Aorta (tissue), 5 donors: ENCODE measurements at places on chromosomes 2 and 18.
A peak's percentile ranks its signal among the peaks of the same experiment; 100 is the strongest.

DNA sequence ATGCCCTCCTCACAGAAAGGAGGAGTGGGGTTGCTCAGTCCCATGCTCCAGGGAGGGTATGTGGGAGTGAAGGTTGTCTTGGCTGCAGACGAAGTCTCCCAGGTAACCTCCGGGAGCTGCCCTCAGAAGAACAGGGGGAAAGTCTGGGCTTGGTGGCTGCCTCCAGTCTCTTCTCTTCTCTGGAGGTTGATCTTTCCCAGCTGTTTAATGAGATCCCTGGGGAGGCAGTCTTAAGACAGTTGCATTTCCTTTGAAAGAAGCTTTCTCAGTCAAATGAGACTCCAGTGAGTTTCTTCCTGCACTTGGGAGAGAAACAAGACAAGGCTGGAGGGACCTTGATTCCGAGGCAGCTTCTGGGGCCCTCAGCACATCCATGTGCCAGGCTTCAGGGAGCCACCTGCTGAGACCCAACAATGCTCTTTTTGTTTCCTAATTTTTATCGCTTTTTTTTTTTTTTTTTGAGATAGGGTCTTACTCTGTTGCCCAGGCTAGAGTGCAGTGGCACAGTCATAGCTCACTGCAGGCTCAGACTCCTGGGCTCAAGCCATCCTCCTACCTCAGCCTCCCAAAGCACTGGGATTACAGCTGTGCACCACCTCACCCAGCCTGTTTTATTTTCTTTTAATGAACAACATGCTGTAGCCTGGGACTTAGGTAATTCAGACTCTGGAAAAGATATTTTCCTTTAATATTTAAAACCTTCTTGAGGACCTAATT lies 71.7 kb upstream of the TPO start:
- no peak for DNase-seq

GRCh38 chr2:74548900-74549826 lies 4.6 kb downstream of the LOXL3 start:
- peak; percentile 81 for DNase-seq

GRCh38 chr18:8301427-8302172 lies 307.6 kb upstream of the RAB12 start:
- DNase-seq = no peak

GRCh38 chr2:18721038-18721922 lies 131.9 kb upstream of the NT5C1B start:
- no peak for DNase-seq

DNA sequence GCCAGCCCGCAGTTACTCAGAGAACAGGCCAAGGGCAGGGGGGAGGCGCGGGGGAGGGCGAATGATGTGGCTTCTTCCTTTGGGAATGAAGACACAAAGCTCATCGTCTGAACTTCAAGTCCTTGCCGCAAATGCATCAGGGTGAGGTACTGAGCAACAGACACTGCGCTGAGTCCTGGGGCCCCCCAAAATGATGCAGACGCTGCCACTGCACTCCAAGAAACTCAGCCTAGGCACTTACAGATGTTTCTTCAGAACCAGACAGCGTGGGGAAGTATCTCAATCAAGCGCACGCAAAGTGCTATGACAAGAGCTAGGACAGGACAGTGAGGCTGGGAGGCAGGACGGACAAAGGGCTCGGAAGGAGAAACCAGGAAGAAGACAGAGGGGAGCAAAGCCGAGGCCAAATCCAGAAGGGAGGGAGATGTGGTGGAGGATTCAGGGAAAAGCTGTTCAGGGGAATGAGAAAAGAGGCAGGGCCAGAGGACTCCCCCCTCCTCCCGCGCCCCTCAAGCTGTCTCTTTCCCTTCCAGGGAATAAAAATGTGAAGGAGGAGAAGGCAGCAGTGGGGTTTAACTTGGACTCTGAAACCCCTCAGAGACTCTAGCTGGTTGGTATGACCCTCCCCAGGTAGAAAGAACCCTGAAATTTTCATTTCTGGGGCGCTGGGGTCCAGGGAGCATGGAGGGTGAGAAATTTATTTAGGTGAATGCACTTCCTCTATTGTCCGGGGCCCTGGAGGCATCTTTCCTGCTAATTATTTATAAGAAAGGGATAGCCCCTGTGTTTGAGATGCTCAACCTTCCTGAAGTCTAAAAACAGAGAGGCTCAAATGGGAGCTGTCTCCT lies 34.9 kb downstream of the CIB4 start:
- no peak for DNase-seq

DNA sequence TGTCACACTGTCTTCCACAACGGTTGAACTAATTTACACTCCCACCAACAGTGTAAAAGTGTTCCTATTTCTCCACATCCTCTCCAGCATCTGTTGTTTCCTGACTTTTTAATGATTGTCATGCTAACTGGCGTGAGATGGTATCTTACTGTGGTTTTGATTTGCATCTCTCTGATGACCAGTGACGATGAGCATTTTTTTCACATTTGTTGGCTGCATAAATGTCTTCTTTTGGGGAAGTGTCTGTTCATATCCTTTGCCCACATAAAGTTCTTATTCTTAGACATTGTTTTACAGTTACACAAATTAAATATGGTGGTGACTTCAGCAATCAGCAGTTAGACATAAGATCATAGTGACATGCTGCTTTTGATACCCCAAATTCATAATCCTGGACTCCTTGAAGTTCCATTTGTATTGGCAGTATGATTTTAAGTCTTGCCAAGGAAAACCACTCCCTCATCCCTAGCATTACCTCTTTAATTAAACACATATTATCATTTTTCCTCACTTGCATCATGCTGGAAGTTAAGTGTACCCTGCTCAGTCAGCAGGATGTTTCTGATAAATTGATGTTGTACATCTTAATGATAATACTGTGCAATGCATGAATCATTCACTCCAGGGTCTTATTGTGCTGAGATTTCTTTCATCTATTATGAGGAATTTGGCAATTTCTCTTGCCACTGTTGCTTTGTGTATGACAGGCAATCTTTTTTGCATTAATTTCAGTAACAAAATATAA lies 67.6 kb upstream of the STAT1 start:
- no peak for DNase-seq

DNA sequence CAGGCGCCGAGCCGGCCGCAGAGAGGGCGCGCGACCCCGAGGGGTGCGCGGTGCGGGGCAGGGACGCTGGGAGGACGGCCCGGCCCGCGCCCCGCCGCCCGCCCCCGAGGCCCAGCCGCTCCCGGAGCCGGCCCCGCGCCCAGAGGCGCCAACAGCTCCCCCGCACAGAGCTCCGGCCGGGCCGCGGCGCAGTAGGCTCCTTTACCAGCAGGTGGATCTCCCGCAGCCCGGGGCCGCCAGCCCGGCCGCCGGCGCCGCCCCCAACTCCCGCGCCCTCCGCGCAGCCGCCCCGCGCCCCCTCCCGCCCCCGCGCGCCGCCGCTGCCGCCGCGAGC lies 258 bp downstream of the MGAT4A start:
- DNase-seq = peak; percentile 68

GRCh38 chr2:69061525-69061924 lies 48.5 kb downstream of the ANTXR1 start:
- DNase-seq = no peak

DNA sequence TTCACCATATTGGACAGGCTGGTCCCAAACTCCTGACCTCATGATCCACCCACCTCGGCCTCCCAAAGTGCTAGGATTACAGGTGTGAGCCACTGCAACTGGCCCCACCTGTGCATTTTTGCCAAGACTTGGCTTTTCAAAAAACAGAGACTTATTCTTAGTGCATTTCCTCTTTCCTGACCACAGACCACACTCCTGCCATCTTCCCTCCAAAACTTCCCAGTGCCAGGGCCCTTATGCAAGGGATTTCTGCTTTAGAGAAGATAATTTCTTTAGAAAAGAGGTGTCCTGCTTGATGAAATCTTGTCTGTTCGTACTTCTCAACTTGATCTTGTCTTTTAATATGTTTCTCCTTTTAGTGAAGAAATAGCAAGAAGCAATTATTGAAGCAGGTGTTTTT lies 98.8 kb upstream of the ZNF516 start:
- DNase-seq = no peak

DNA sequence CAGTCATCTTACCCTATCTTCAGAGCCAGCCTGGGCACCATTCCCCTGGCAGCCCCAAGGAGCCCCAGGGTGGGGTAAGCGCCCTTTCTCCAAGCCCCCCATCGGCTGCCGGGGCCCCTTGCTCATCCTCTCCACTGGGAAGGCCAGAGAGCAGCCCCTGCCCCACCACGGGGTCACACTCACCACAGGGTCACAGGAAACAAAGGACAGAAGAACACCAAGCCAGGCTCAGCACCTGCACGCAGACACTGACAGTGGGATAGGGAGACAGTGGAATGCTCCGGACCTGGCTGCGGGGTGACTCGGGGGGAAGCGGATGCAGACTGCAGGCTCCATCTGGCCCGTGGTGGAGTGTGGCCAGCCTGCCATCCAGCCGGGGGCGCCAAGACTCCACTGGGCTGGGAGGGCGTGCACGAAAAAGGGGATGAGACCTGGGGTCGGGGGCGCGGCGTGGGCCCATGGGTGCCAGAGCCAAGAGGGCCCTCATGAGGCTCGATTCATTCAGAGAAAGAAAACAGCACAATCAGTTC lies 21.1 kb downstream of the HDAC4 start:
- DNase-seq = peak; percentile 42

GRCh38 chr18:21851327-21851961 lies 110.9 kb downstream of the MIB1 start:
- DNase-seq = no peak

DNA sequence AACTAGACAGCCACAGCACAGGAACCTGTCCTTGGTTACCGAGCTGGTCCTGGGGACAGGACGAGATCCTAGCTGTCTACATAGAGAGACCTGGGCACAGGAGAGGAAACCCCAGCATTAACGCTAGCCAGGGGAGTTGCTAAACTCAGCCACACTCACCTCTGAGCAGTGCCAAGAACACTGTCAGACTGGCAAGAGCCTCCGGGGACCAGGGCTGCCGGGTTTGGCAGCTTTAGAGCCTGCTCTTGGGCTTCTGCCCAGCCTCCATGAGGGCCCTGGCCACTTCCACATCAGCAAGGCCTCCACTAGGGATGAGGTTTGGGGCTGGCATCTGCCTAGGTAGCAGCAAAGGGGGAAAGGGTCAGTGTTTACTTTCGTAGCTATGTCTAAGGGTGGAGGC lies 6.7 kb downstream of the TMBIM1 start:
- peak; percentile 86 for DNase-seq

- no peak for DNase-seq
Measured at GRCh38 chr2:223854741-223855140, 17.4 kb upstream of the AP1S3 start.

DNA sequence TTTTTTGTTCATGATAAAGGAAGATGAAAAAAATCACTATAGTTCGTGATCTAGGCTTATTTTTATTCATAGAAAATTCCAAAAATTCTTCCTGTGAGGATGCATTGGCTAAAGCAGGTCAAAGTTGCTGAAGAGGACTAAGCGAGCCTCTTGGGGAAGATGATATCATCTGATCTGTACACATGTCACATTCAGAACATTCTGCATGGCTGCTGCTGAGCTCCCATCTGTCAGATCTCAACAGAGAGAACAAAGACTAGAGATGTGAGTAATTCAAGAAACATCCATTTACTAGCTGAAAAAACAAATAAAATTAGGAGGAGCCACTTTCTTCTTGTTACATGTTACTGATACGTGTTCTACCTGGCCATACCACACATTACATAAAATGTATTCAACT lies 518.6 kb upstream of the FSIP2 start:
- DNase-seq = no peak

DNA sequence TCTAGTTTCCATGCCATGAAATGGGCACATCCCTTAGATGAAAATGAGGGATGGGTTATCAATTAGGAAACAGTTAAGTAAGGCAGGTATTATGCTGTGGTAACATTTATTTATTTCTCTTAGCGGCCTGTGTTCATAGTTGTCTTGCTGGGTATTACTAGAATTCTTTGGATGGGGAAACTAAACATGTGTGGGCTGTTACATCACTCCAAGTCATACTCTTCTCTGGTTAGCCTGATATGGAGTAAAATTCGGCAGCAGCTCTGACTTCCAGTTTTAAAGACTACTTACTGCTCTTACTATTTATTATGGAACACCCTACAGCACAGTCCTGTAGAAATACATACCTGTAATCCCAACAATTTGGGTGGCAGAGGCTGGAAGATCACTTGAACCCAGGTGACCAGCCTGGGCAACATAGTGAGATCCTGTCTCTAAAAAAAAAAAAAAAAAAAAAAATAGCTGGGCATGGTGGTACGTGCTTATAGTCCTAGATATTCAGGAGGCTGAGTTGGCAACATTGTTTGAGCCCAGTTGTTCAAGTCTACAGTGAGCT lies 33.1 kb upstream of the RASGRP3 start:
- DNase-seq = no peak

- DNase-seq = no peak
Measured at GRCh38 chr2:85446296-85447221, 28.0 kb downstream of the SH2D6 start.

DNA sequence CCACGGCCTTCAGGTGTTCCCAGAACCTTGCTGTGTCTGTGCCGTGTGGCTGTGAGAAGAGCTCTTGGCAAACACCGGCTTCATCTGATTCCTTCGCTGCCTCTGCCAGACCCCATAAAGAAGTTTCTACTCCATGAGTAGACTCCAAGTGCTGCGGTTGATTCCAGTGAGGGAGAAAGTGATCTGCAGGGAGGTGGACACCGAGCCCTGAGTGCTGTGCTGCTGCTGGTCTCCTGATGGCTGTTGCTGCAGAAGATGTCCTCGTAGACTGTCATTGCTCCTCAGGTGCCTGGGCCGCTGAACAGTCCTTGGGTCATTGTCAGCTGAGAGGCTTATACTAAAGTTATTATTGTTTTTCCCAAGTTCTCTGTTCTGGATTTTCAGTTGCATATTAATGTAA lies 19.6 kb downstream of the ASB1 start:
- DNase-seq = no peak

DNA sequence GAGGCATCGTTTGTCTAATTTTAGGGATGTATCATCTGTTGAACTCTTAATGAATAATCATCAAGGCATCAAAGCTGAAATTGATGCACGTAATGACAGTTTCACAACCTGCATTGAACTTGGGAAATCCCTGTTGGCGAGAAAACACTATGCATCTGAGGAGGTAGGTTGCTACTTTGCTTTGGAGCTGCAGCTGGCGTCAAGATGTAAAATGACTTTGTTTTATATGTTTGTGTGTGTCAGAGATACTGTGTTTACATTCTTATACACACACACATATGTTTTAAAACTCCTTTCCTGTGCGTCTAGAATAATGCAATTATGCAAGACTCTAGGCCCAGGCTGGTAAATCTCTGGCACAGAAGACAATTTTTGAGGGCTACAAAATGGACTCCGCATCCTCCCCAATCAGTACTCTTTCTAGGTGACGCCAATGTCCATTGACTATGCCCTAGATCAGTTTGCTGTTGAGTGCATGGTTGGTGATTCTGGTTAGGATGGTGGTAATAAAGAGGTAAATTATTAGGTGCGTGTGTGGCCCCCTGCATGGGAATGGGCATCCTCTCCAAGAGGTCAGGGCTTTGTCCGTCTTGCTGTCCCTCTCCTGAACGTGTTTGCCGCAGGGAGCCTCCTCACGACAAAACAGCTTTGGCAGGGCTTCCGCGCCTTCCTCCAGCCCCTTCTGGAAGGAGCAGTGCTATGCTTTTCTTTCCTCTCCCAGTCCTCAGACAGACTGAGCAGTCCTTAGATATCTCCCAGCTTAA lies 68.2 kb upstream of the EML6 start:
- DNase-seq = no peak
